A549 treated with Mapracorat at 1 μM for 4 hours (cell line): ENCODE measurements at places on chromosomes 16 and 17. TPM values are rescaled to one million over a fixed set of nuclear protein-coding genes. Genes with fewer than 3 reads are reported as not detected.

SMIM36 gene
- total RNA-seq = not detected in 5 replicates

RNF222 gene
- not detected in 5 replicates for total RNA-seq

MT1A gene
- 20.9 to 34.1 TPM (median 28.8 TPM) in 5 replicates for total RNA-seq

SOST gene
- not detected in 5 replicates for total RNA-seq

TNFRSF13B gene
- not detected in 5 replicates for total RNA-seq

HMOX2 gene
- total RNA-seq = 59.8 to 67.5 TPM (median 63.6 TPM) in 5 replicates

PIPOX gene
- total RNA-seq = 0.26 to 0.28 TPM in 2 of 5 replicates, not detected in the others

CPNE7 gene
- total RNA-seq = 58.3 to 85.1 TPM (median 75.3 TPM) in 5 replicates

ZFP1 gene
- total RNA-seq = 9.4 to 16.9 TPM (median 10.4 TPM) in 5 replicates

DHRS7C gene
- total RNA-seq = not detected in 5 replicates

C16orf46 gene
- 0.45 to 0.95 TPM (median 0.66 TPM) in 5 replicates for total RNA-seq

STAC2 gene
- 2.3 to 3.4 TPM (median 2.9 TPM) in 5 replicates for total RNA-seq

SLC16A13 gene
- 7.4 to 9.1 TPM (median 8.8 TPM) in 5 replicates for total RNA-seq

CA5A gene
- not detected in 5 replicates for total RNA-seq

STH gene
- not detected in 5 replicates for total RNA-seq

KRT40 gene
- total RNA-seq = not detected in 5 replicates

COX6A2 gene
- not detected in 5 replicates for total RNA-seq

HLF gene
- 0.08 to 0.23 TPM (median 0.18 TPM) in 5 replicates for total RNA-seq

CCL16 gene
- not detected in 5 replicates for total RNA-seq

MED9 gene
- total RNA-seq = 18.3 to 21.2 TPM (median 20.3 TPM) in 5 replicates

TMEM95 gene
- not detected in 5 replicates for total RNA-seq

FOXC2 gene
- total RNA-seq = 4.5 to 5.1 TPM (median 4.9 TPM) in 5 replicates

SLC5A2 gene
- 0.23 to 0.34 TPM (median 0.27 TPM) in 4 of 5 replicates, not detected in the other for total RNA-seq

SPAG9 gene
- total RNA-seq = 78.7 to 91.6 TPM (median 81.9 TPM) in 5 replicates

TERB1 gene
- total RNA-seq = not detected in 5 replicates

GAST gene
- total RNA-seq = 0.44 to 0.49 TPM in 2 of 5 replicates, not detected in the others

LGALS9 gene
- total RNA-seq = 0.93 to 1.9 TPM (median 1.6 TPM) in 5 replicates

PRSS33 gene
- total RNA-seq = not detected in 5 replicates

KLHL10 gene
- 0.10 to 0.18 TPM (median 0.12 TPM) in 3 of 5 replicates, not detected in the others for total RNA-seq

G6PC1 gene
- total RNA-seq = not detected in 5 replicates

CA7 gene
- total RNA-seq = 0.08 TPM in 1 of 5 replicates, not detected in the others

MATCAP1 gene
- 4.2 to 8.5 TPM (median 6.5 TPM) in 5 replicates for total RNA-seq

ZNF287 gene
- 8.5 to 18.9 TPM (median 13.7 TPM) in 5 replicates for total RNA-seq

KRTAP17-1 gene
- total RNA-seq = not detected in 5 replicates

RPRML gene
- total RNA-seq = 0.57 to 1.1 TPM (median 0.63 TPM) in 5 replicates

GCGR gene
- total RNA-seq = 0.08 to 0.64 TPM (median 0.35 TPM) in 4 of 5 replicates, not detected in the other

FBRS gene
- 29.6 to 43.8 TPM (median 40.0 TPM) in 5 replicates for total RNA-seq

NT5C gene
- total RNA-seq = 86.4 to 137 TPM (median 131 TPM) in 5 replicates

GPR139 gene
- not detected in 5 replicates for total RNA-seq

PRAC1 gene
- not detected in 5 replicates for total RNA-seq

ICAM2 gene
- not detected in 5 replicates for total RNA-seq

MYH8 gene
- total RNA-seq = not detected in 5 replicates

CES1 gene
- 30.0 to 47.0 TPM (median 37.3 TPM) in 5 replicates for total RNA-seq

MMP25 gene
- 0.78 to 1.4 TPM (median 0.94 TPM) in 5 replicates for total RNA-seq

ADGRG3 gene
- 0.34 to 0.73 TPM (median 0.52 TPM) in 5 replicates for total RNA-seq

CENPN gene
- 58.0 to 107 TPM (median 70.1 TPM) in 5 replicates for total RNA-seq

ARL5C gene
- not detected in 5 replicates for total RNA-seq

WNT9B gene
- total RNA-seq = not detected in 5 replicates
